Anterior cingulate cortex (tissue), 58 donors: ENCODE measurements at places on chromosomes 2 and 18.

DNA sequence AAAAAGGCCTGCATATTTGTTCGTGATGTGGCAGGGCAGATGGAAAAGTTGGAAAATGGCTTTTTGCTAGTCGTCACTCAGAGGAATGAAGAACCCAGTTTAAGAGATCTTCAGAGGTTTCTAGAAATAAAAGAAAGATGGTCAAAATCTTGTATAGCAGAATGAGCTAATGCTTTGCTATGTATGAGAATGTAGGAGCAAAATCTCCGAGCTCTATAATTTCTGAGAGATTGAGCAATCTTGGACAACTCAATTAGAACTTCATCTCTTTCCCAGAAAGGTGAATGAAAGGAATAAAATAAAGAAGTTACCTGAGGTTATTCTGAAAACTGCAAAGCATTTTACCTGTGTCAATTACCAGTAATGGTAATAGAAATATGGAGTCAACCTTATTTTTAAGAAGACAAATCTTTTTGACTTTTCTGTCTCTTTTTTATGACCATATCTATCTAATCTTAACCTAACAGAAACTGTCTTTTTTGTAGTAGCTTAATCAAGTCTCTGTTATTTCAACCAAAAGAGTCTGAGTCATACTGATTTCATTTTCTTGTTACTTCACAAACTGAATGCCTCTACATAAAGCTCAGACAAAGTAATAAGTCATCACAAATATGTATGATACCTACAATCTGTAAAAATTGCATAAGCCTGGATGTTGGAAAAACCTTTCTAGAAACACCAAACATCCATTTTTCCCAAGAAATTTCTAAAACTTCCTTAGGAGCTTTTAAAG is 32.5 kb downstream of the CCDC68 start:
- DNase-seq = no peak

DNA sequence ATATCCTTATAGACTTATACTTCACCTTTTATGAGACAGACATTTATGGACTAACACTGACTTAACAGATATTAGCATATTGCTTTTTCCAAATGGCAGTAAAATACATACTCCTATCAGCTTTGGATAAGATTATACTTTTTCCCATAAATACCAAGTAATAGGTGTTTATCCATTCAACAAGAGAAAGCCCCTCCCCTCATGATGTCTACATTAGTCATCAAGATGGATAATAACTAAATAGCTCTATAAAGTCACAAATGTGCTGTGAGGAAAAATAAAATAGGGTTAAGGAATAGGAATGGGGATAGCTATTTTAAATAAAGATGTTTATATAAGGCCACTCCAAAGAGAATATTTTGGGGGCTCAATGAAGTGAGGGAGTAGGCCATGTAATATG is 39.4 kb downstream of the CSRNP3 start:
- DNase-seq = no peak

- DNase-seq = no peak
Observed at GRCh38 chr2:152154462-152154861, 21.1 kb downstream of the STAM2 start.

GRCh38 chr18:10090668-10091067 is 176.9 kb downstream of the VAPA start:
- no peak for DNase-seq

- DNase-seq = no peak
Observed at GRCh38 chr2:238239543-238239862, 335 bp downstream of the HES6 start.

DNA sequence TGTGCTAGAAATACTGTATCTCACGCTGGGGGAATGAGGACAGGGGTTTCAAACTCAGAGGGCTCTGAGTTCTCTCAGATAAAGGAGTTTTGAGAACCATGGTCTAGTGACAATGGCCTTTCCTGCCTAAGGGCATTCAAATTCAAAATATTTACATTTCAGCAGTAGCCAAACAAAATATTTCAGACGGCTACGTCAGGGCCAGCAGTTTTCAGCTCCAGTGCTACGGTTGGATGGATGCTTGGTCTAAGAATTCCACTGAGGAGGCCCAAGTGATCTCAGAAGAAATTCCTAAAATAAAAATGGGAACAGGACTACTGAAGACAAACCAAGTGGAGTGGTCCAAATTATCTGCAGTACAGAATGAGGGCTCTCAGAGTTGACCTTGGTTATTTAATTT is 41.1 kb upstream of the SCG2 start:
- no peak for DNase-seq
